ENCODE measurements at places on chromosomes 13 and 19.

DNA sequence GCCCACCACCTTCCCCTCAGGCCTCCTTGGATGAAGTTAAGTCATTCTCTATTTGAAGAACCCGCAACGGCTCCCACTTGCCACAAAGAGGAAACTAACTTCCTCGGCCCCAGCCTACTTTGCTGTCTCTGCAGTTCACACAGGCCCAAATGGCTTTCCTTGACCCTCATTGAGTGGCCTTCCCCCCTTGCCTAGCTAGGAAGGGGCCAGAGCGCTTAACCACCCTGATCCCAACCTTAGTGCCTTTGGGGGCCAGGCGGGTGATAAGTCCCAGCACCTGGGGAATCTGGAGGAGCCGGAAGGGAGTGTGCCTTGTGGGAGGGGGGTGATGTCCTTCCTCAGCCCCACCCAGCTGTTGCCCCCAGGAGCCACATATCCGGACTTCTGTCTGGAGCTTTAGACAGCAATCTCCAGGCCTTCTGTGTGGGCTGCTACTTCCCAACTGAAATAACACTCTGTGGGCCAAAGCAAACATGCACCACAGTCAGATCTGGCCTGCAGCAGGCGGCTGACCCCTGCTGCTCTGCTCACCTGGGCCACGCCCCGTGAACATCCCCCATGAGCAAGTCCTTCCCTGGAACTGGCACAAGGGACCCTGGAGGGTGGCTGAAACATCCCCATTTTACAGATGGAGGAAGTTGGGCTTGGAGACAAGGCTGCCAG is 10.5 kb downstream of the NECTIN2 start:
- DNase-seq, result no peak

GRCh38 chr13:75384879-75385707 is 96.9 kb downstream of the TBC1D4 start:
- DNase-seq, result no peak

DNA sequence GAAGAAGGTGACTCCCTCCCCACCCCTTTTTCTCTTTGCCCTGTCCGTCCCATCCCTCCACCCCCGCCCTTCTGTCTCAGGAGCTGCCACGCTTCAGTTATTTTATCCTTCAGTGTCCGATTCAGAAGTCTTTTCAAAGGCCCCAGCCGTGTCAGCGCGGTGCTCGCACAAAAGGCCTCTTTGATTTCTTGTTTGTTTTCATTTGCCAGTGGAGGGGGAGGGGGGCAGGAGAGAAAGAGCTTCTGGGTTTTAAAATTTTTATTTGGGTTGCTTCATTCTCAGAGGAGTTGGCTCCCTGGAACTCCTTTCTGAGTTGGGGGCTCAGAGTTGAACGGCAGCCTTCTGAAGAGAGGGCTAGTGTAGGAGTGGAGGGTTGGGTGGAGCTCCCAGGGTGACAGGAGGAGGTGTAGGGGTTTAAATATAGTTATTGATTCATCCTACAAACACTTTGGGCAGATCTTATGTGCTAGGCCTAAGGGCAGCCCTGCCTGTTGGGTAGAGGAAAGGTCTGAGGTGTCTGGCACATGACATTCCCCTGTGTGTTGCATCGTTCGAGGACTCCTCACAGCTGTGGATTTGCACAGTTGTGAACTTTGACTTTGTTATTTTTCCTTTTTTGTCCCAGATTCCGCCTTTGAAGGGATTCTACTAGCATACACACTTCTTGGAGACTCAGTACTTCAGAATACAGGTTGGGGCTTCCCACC is 36.8 kb downstream of the NFIX start:
- DNase-seq, result no peak

GRCh38 chr13:58399263-58399662 is 767.7 kb downstream of the PCDH17 start:
- no peak for DNase-seq

DNA sequence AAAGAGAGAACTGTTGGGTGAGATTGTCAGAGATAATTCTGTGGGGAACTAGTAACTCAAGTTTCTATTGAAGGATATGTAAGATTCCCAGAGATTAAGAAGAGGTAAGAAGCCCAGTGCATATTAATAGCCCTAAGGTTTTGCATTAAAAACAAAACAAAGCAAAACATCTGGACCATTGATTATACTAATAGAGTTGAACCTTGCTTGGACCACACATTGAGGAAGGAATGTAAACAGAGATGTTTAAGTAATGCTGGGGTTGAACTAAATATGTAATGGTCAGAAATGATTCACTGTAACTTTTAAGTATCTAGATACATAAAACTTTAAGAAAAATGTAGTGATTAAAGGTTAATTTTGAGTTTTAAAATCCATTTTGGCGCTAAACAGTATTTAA is 1770.0 kb downstream of the PCDH9 start:
- DNase-seq, result no peak

Data from CD4-positive, alpha-beta T cell (primary cell).